ENCODE measurements at places on chromosomes 1 and 21.
A peak's percentile ranks its signal among the peaks of the same experiment; 100 is the strongest.

DNA sequence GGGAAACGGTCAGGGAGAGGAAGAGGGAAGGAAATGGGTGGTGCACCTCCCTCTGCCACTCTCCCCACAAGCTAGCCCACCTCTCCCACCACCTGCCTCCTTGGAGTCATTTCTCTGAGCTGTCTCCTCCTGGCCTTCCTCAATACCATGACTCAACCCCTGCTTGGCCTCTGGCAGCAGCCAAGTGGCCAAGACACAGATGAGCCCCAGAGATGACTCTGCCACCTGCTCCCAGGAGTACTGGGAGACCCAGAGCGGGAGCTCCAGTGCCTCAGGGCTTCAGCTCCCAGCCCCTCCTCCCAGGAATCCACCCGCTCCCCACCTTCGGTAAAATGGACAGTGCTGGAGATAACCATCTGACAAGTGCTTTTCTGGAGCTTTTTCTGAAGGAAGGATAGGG is 2.6 kb downstream of the S100A16 start:
- no peak for DNase-seq

GRCh38 chr1:2817784-2818564 is 16.5 kb upstream of the TTC34 start:
- no peak for DNase-seq

DNA sequence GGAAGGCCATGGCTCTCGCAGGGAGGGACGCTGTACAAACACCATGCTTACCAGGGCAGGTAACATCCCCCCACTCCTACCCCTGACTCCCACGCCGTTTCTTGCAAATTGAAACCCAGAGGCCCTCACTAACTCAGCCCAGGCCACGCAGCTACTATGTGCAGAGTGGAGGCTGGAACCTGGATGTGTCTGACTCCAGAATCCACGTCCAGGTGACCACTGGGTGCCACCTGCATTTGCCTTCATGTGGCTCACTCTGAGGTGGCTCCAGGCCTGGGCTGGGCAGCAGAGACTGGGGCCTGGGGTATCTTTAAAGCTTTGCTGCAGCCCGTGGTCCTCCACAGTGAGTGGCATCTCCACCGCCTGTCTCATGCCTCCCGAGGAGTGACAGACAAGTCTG is 29.6 kb upstream of the AJAP1 start:
- DNase-seq, result no peak

DNA sequence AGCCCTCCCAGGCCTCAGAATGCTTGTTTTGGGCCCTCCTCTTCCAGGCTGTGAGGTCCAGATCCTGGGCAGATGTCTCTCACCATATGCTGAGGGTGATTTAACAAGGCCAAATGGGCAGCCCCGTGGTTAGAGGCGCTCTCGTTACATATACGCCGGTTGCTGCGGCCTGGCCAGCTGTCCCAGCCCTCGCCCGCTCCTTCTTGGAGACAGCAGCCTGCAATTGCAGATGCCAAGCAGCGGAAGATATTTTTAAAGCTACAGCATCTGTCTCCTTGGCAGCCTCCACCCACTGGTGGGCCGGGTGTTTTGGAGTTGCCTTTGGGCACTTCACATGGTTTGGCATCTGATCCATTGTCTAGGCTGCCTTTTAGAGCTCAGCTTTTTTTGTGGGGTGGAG is 178.8 kb upstream of the NFIA start:
- no peak for DNase-seq

GRCh38 chr21:33219954-33220353 is 9.8 kb upstream of the IFNAR2 start:
- DNase-seq, result no peak

GRCh38 chr21:45009616-45010015 is 64.8 kb upstream of the ADARB1 start:
- DNase-seq, result no peak

GRCh38 chr1:179205284-179205683 is 24.2 kb downstream of the ABL2 start:
- no peak for DNase-seq

GRCh38 chr1:199089393-199090122 is 450.7 kb downstream of the PTPRC start:
- no peak for DNase-seq

DNA sequence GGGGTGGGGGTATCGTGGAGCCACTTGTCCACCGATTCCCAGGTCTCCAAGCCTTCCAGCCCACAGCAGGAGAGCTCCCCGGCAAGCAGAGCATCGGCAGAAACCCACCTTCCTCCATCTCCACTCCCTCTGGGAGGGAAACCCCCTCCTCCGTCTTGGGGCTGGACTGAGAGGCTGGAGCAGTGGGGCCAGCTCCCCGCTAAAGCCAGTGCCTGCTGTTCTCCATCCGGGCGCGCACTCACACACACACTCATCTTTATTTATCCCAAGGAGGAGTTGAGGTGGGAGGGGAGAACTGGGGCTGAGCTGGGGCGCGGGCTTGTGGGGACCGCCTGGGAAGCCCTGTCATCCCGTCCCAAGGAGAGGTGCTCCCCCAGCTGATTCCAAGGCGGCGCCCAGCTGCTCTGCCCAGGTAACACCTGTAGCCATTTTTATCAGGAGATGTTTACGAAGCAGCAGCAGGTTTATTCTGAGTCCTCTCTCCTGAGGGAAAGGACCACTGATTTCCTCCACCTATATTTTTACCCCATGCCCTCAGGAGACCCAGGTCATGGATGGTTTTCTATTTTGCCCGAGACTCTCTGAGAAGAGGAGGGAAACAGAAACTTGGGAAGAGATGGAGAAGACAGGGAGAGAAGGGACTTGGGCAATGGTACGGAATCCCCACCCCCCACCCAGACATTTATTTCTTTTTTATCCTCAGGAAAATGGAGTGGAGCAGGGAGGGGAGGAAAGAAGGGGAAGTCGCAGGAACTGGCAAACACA is 2.1 kb downstream of the KCNN3 start:
- DNase-seq, result no peak

DNA sequence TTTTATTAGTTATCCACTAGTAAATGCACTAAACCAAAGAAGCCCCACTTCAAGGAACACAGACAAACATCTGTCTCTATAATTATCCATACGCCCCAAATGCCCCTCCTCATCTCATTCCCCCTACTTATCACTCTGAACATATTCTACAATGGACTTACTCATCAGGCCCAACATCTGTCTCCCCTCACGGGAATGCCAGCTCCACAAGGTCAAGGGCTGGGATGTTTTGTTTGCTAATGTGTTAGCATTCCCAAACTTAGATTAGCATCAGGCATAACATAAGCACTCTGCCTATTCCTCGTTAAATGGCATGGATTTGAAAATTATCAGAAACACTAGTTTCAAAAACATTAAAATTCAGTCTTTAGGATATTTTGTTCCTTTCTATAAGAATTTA is 279.5 kb downstream of the DSCAM start:
- no peak for DNase-seq

GRCh38 chr1:211415700-211416099 is 76.3 kb downstream of the RD3 start:
- no peak for DNase-seq

GRCh38 chr1:65178235-65178634 is 30.2 kb downstream of the AK4 start:
- peak; percentile 26 for DNase-seq

DNA sequence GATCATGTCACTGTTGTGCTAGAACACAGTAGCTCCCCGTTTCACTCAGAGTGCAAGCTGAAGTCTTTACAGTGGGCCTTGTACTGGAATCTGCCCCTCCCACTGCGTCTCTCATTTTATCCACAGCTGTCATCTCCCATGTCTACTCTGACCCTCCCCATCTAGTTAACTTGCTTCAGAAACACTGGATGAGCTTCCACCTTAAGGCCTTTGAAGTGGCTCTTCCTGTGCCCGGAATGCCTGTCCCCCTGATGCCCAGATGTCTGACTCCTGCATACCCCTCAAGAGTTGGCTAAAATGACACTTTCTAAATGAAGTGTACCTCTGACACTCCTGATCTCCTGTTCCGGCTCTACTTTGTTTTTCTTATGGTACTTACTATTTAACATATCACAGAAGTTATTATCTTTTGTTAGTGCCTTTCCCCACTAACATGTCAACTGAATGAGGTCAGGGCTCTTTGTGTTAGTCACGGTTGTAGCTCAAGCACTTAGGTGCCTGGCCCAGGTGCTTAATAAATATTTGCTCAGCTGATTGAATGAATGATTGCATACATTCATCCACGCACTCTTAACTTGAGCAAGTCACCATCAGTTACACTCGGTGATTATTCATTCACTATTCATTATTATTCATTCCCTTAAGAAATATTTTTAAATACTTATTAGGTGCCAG is 13.3 kb downstream of the ARV1 start:
- peak; percentile 93 for DNase-seq

GRCh38 chr1:108055387-108055786 is 90.4 kb upstream of the VAV3 start:
- no peak for DNase-seq

DNA sequence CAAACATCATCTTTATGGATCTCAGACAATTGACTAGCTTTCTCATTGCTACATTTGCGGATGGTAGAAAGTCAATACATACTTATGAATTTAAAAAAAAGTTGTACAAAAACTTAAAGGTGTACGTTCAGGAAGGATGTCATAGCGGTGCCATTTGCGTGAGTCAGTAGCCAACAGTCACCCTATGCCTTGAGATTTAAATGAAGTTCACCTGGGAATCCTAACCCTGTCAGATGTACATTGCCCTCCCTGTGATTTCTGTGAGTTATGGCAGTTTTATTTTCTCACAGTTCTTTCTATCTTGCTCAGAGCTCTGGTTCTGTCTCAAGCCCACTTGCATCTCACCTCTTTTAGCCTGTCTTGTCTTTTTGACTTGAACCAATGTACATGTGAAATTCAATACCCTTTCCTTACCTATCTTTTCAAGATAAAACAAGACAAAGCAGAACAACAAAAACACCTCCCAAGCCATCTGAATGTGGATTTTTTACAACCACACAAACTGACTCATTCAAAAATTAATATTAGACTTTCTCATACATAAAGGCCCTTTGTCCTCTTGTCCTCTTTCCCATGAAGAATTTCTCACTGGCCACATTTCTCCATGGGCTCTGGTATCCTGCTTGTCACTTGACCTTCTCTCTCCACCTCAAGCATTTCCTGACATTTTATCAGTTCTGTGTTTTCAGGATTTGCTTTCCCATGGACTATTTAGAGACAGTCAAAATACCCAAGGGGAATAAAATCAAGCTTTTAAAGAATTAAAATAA is 25.3 kb upstream of the ZNF697 start:
- no peak for DNase-seq

DNA sequence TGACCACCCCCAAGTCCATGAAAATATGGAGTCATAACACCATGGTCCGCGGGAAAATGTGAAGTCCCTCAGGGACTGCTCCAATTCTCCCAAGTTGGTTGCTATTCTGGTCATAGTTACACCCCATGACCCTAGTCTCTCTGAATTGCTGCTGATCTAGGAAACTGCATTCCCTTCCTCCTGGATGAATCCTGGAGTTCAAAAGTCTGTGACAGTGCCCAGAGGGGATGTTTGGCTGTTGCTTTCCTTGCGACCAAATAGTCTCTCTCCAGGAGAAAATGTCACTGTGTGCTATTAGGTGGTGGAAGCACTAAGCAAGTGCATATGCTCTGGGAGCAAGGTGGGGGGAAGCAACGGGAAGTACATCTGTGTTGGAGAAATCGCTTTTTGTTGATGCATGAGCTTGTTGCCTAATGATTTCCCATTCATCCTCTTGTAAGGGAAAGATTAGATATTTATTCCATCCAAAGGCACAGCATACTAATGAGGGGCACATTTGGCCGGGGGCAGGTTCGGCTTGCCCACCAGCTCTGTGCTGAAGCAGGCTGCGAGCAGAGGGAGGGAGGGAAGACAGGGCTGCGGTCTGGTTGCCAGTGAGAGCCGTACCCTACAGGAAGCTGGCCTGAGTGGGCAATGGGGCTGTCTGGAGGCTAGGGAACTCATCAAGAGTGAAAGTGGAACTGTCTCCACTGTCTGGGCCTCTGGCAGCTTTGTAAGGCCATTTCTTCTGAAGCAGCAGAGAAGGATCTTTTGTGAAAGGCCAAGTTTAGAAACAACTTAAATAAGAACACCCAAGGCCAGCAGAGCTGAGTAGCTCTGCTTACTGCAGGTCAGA is 27.2 kb downstream of the SYT6 start:
- DNase-seq, result no peak

DNA sequence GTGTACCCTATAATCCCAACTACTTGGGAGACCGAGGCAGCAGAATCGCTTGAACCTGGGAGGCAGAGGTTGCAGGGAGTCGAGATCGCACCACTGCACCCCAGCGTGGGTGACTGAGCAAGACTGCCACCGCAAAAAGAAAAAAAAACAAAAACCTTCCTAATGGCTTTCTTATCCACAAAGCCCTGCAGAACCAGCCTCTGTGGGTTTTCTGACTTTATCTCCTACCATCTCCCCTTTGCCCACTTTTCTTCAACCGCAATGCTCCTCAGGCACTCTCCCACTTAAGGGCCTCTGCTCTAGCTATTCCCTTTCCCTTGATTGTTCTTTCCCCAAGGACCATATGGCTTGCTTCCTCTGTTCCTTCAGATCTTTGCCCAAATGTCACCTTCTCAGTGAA is 67.9 kb upstream of the PUM1 start:
- DNase-seq, result no peak

GRCh38 chr21:24032709-24033232 is 1574.5 kb downstream of the MRPL39 start:
- no peak for DNase-seq

DNA sequence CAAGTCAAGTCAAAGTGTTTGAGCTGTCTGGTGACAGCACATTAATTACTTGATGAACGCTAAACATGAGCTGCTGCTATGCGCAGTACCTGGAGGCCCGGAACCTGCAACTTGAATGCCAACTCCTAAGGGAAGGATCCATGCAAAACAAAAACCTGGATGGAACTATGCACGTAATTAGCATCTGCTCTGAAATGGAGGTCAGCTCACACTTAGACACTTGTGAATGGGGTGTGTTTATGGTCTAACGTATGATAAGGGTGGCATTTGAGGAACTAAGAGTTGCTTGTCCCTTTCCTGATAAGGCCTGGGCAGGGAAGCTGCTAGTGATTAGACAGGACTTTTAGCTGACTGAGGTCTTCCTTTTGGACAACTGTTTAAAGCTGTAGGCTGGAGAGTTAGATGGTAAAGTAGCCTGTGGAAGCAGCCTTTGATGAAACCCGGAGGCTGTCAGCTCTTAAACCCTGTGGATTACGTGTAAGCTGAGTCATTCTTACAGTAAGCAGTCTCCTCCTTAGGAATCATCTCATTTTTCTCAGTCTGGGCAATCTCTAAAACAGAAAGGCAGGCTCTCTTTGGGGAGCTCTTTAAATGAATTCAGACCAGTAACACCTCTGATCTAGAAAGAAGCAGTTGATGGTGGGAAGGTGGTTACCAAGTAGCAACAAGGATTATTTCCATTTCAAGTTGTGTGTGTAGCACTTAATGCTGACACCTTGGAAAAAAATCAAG is 6.8 kb downstream of the TENT5C start:
- DNase-seq, result no peak

- no peak for DNase-seq
Measured at GRCh38 chr1:41671116-41671755, 186.8 kb upstream of the EDN2 start.

GRCh38 chr1:153533689-153534201 is 2.0 kb downstream of the S100A6 start:
- DNase-seq, result no peak

DNA sequence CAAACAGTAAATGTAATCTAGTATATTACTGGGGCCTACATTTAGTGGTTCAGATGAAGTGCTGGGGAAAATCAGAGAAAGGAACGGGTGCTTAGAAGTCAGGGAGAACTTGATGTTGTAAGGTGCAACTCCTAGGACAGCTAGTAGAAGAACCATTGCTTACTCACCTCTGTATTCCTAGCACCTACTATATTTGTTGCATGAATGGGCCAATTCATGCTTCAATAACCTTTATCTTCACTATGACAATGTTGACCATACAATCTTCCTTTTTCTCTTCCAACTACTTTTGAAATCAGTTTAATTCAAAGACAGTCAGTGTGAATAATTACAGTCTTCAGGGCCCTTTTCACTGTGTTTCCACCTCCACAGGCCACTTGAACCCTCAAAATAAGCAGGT is 125.0 kb upstream of the DMRTA2 start:
- DNase-seq, result no peak
